GM03348 (cell line): ENCODE measurements at places on chromosomes 5 and 9.
A peak's percentile ranks its signal among the peaks of the same experiment; 100 is the strongest.

- no peak for DNase-seq
These were observed 80.5 kb downstream of the DAB2IP start for GRCh38 chr9:121731919-121732318.

- DNase-seq = no peak
These were observed 133.1 kb downstream of the MACIR start for GRCh38 chr5:103391659-103392058.

GRCh38 chr5:115978779-115979178 lies 16.5 kb downstream of the LVRN start:
- DNase-seq = no peak

DNA sequence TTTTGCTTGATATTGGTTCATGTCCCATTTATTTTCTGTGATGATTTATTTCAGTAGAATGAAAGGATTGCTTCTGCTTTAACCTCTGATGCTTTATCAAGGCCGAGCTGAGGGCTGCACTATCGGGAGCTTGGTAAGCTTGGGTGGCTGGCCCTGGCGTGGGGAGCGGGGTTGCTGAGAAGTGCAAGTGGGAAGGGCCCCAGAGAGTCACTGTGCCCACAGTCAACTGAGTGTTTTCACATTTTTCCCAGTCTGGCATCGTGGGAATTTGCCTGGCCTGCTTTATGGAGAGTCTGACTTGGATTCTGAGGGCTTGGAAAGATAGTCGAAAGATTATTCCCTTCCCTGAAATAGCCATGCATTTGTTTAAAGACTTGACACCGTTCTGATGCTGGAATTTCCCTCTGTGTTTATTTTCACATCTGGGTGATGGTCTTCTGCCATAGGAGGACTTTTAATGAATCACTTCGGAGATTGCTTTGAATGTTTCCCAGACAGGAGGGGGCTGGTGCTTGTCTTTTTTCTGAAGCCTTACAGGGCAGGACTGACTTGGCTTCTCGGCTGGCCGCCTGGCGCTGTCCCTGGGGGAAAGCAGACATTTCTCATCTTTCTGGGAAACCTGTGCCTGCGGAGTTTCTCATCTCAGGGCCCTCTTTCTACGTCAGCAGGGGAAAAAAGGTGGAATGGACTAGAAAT lies 139.0 kb downstream of the BOD1 start:
- peak; percentile 61 for DNase-seq

GRCh38 chr9:135712613-135713295 lies 10.8 kb downstream of the KCNT1 start:
- DNase-seq = no peak

DNA sequence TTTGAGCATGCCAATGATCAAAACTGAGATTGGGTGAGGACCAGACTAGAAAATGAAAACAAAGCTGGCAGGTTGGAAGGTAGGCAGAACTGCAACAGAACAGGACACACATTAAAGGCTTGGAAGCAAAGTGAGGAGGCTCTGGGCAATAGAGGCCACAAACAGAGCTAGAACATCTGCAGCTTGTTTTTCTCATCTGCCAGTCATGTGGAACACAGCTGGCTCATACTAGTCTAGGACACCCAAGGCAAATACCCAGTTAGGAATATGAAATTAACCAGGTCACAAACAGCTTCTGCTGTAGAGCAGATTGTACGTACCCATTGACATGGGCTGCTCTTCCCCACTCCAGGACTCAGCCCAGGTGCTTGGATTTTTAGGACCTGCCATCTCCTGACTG lies 61.7 kb downstream of the SPEF2 start:
- no peak for DNase-seq

DNA sequence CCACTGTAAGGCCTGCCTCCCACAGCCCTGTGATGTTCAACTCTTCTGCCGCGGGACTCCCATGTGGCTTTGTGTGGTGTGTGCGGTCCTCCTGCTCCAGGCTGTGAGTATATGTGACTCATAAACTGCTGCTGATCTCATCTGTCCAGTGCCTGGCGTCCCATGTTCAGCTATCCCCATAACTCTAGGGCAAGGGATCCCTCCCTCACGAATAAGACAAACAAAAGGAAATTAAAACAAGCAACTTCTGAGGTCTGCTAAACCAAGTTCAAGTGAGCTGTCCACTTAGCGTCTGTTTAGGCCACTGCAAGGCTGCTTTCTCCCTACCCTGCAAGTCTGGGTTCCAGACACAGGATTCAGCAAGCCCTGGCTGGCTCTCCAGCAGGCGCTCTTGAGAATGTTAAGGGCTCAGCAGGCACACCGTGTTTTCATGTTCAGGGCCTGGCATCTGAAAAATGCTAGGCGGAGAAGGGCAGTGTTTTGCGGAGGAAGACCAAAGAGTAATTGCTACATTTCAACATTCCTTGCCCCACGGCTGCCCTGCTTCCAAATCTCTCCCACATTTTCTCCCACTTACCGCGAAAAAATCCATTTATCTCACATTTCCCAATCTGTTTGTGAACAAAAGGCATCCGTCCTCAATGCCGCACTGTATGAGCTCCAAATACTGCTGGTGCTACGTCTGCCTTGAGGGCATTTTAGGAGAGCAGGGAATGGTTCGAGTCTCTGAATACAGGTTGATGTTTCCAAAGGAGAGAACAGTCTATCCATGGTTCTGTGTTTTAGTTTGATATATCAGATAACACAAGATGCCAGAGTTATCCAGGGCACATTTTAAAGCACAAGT lies 280.2 kb downstream of the SEMA5A start:
- peak; percentile 68 for DNase-seq

GRCh38 chr9:93659837-93660177 lies 83.4 kb downstream of the PHF2 start:
- DNase-seq = no peak
